NCI-H526 treated with DMSO at 0.1 percent for 48 hours (cell line): ENCODE measurements at places on chromosomes 12 and 14.

- no peak for DNase-seq
Observed at GRCh38 chr12:92130999-92131398, 14.6 kb downstream of the BTG1 start.

- DNase-seq = no peak
Observed at GRCh38 chr12:131603106-131603938, 107.6 kb upstream of the SFSWAP start.

- DNase-seq = no peak
Observed at GRCh38 chr14:104423701-104424405, 155.7 kb upstream of the C14orf180 start.

GRCh38 chr12:124739953-124740561 lies 123.6 kb downstream of the SCARB1 start:
- DNase-seq = no peak

DNA sequence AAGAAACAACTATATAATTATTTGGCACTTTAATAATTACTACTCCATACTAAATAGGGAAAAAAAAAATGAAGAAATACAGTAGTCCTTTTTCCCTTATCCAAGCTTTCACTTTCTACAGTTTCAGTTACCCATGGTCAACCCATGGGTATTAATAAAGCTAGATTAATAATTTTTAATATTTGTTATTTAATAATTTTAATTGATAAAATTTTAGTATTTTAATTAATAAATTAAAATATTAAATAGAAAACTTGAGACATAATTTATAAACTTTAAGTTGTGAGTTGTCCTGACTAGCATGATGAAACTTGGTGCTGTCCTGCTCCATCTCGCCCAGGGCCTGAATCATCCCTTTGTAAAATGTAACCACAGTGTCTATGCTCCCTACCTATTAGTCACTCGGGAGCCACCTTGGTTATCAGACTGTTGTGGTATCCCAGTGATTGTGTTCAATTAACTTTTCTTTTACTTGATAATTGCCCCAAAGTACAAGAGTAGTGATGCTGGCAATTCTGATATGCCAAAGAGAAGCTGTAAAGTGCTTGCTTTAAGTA lies 71.8 kb downstream of the PAWR start:
- DNase-seq = no peak

- DNase-seq = no peak
Observed at GRCh38 chr12:604956-605355, 58.3 kb downstream of the NINJ2 start.

GRCh38 chr14:40989260-40989659 lies 617.4 kb upstream of the LRFN5 start:
- DNase-seq = no peak

DNA sequence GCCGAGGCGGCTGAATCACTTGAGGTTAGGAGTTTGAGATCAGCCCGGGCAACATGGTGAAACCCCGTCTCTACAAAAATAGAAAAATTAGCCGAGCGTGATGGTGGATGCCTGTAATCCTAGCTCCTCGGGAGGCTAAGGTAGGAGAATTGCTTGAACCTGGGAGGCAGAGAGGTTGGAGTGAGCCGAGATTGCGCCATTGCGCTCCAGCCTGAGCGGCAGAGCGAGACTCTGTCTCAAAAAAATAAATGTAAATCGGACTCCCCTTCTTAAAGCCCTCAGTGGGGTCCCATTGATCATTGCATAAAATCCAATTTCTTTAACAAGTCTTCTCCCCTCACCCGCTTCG lies 908 bp downstream of the TDP1 start:
- DNase-seq = no peak

DNA sequence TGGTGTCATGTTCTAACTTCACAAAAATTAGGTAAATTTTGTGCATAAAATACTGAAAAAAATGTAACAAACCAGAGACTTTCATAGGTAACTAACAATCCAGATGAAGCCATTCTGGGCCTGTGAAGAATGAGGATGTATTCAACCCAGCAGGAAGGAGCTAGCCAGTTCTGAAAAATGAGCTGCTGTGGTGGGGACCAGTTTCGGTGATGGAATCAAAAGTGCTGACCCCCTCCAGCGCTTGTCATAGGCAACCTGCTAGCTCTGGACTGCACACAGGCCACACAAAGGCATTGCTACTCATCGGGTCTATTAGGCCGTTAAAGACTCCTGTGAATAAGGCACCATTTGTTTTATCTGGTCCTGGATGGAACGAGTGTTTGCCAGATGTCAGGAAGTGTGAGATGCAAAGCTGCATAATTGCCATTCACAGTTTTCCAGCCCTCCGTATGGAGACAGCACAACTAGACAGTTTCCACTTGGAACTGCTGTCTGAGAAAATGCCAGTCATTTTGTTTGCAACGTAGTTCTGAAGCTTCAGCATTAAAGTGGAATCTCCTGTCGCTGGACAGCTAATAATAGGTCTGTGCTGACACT lies 3.3 kb upstream of the RIMBP2 start:
- peak; percentile 24 for DNase-seq

DNA sequence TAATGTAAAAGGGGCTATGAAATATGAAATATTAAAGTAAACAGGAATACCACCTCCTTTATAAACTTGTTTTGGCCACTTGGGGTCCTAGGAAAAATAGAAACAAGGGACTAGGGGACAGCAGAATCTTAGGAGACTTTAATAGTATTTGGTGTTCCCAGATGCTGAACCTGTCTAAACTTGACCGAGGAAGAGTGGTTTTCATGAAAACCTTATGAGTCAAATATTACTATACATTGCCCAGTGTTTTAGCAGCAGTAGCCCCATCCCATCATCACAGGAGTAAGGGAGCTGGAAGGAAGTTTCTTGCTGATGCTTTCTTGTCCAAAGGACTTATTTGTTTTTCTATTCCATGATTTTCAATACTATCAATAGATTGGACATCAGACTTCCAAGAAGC lies 177.5 kb upstream of the CAND1 start:
- DNase-seq = no peak

DNA sequence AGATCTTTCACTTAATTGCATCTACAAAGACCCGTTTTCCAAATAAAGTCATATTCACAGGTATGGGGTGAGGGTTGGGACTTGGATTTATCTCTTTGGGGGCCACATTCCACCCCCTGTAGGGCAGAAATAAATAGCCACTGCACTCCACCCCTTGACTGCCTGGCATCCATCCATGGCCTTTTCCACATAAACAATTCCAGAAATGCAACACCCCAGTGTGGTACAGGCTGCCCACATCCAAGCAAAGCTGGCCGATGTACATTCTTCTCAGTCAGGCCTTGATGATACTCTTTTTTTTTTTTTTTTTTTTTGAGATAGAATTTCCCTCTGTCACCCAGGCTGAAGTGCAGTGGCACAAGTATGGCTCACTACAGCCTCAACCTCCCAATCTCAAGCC lies 12.9 kb downstream of the DGLUCY start:
- DNase-seq = no peak

GRCh38 chr12:10158406-10158805 lies 13.5 kb downstream of the OLR1 start:
- no peak for DNase-seq

DNA sequence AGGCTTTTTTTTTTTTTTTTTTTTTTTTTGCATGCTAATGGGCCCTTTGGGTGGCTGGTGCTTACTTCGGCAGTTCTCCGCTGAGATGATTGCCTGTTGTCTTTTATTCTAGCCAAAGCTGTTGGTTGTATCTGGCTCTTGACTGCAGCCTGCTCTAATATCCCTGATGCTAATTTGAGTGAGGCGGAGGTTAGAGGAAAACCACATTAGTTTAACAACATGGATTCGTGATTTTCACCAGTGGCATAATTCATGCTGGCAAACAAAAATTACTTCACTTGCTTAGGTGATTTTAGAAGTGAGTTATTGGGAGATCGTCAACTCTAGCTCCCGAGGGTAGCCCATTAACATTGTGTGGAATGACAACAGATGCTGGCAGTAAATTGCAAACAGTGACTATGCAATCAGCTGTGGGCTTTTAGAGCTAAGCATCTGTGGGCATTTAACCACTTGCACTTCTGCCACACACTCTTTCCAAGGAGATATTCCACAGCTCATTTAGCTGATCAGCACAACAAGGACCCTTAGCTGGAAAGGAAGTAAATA lies 97.6 kb upstream of the ZDHHC17 start:
- DNase-seq = no peak

DNA sequence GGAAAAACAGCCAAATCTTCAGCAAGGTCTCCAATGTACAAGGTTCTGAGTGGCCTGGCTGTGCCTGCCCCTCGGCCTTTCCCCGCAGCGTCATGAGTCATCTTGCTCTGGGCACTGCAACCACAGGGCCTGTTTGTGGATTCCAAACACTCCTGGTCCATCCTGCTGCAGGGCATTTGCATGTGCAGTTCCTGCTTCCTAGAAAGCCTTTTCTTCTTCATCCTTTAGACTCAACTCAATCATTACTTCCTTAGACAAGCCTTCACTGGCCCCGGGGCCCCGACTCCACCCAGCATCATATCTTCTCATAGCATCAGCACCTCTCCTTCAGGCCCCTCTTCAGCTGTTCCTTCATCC lies 101.8 kb upstream of the EGLN3 start:
- no peak for DNase-seq

- no peak for DNase-seq
Observed at GRCh38 chr14:77303417-77304156, 17.1 kb downstream of the POMT2 start.

- DNase-seq = no peak
Observed at GRCh38 chr14:105177082-105177481, 4.0 kb downstream of the NUDT14 start.

DNA sequence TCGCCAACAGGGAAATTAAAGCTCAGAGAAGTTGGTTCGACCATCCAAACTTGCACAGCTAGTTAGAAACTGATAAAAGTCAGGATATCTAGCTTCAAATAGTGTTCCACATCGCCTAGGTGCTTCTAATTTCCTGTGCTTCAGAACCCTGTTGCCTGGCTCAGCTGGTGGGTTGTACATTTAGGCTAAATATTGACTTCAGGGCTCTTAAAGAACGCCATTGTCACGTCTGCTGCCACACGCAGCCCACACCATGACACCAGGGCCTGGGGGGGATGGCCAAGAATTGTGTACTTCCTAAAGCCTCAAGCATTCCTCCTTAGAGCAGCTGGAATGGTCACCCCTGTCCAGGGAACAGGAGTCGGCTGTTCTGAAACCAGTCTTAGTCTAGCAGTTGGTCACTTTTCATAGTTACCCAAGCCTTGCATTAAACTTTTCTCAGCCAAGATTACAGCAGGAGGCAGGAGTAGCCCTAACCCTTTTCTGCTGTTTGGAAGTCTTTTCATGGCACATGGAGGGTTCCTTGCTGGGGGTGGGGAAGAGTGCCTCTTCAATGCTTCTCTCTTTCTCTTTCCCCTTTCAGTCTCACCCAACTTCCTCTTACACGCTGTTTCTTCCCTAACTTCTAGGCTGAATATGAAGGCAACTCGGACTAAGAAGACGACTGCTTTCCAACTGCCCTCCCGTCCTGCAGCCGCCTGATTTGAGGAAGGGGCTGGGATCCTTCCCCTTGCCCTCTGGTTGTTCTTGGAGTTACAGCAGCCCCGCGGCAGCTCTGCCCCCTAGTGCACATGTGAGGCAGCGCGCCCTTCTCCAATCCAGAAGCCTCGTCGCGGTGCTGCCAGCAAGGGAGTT lies 17.1 kb downstream of the FOS start:
- peak; percentile 39 for DNase-seq

- DNase-seq = no peak
Observed at GRCh38 chr12:78439666-78440065, 424.9 kb upstream of the SYT1 start.

GRCh38 chr12:25828188-25828587 lies 130.3 kb upstream of the RASSF8 start:
- no peak for DNase-seq

DNA sequence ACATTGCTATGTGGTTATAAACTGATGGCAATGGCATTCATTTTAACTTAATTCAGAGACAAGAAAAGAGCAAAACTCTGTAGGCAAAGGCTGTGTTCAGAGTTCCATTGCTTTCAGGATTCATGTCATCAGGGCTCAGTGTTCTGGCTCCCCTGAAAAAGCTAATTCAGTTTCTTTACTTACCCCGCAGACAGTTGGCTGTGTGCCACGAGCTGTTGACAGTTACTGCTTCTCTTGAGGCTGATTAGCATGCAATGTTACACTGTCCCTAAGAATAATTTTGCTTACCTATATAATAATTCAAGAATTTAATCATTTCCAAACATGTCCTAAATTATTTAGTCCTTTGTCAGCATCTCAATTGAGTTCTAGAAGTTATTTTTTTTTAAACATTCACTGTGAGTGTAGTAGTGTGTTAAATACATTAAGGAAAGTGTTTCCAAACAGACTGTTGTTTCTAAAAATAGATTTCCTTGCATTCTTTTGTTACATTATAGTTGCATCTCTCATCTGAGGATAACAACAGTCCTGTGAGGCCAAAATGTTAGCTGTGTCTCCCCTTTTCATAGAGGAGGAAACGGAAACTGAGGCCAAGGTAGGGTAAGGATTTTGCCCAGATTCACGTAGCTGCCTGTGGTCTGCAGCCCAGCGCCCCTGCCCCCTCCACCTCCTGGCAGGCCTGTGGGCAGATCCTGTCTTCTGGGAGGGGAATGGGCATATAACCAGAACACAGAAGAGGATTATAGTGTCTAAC lies 98.6 kb downstream of the PELI2 start:
- DNase-seq = peak; percentile 46

DNA sequence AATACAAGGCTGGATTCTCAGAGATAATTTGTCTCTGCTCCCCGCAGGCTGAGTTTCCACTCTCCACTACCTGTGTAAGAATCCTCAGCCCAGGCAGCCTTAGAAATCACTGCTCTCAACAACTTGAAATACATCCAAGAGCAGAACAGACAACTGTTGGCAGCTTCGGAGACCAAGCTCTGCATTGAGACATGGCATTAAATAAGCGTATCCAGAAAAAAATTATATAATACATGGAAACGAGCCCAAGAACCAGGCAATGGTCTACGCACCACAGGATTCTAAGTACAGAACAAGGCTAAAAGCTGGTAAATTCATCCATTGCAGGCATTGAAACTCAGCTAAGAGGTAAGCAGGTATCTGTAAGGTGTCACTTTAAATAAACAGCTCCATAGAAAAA lies 165.5 kb upstream of the DIO3 start:
- DNase-seq = no peak

GRCh38 chr14:39740454-39740853 lies 308.2 kb upstream of the FBXO33 start:
- no peak for DNase-seq

DNA sequence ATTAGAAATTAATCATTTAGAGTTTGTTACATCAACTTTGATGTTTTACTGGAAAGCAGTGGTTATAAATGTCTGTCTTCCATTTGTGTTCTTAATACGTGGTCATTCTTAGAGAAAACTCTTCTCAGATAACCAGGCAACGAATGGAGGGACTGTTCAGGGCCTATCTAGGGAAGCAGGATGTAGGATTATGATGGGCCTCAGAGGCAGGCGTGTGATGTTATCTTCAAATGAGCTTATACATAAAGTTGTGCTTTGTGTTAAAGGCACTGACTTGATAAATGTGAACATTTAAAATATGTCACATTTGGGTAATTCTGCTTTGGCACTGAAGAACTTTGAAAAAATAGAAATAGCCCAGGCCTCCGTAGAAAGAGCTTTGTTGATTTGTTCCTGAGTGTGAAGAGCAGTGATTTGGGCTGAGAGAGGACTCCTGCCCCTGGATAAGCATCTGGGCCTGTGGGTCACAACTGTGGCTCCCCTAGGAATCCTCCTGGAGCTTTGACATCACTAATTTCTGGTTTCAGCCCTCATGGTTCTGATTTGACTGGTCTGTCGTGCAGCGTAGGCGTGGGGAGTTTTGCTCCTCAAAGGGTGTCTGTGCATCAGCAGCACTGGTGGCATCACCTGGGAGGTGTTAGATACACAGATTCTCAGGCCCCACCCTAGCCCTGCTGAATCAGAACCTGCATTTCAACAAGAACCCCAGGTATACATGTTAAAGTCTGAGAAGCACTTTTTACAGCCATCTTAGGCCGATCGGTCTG lies 55.4 kb downstream of the SAMD4A start:
- DNase-seq = no peak
